Ovary (tissue), 10 donors: ENCODE measurements at places on chromosomes 5 and 9. TPM values are rescaled to one million over a fixed set of nuclear protein-coding genes. Genes with fewer than 3 reads are reported as not detected.

The IL5 gene
- not detected for polyA plus RNA-seq

The FBP1 gene
- 1.2 TPM for polyA plus RNA-seq

The PCDHA12 gene
- 0.04 TPM for polyA plus RNA-seq

The CYLC2 gene
- polyA plus RNA-seq, result not detected

The GTF3C4 gene
- polyA plus RNA-seq, result 14.6 TPM

The PCSK1 gene
- 0.32 TPM for polyA plus RNA-seq

The AK8 gene
- polyA plus RNA-seq, result 2.7 TPM

The GOLM1 gene
- polyA plus RNA-seq, result 31.1 TPM

The ZNF300 gene
- 5.8 TPM for polyA plus RNA-seq

The MCTP1 gene
- 2.7 TPM for polyA plus RNA-seq

The LCP2 gene
- polyA plus RNA-seq, result 31.1 TPM

The MEGF10 gene
- polyA plus RNA-seq, result 0.10 TPM
